ENCODE measurements at places on chromosomes 2 and 18.

DNA sequence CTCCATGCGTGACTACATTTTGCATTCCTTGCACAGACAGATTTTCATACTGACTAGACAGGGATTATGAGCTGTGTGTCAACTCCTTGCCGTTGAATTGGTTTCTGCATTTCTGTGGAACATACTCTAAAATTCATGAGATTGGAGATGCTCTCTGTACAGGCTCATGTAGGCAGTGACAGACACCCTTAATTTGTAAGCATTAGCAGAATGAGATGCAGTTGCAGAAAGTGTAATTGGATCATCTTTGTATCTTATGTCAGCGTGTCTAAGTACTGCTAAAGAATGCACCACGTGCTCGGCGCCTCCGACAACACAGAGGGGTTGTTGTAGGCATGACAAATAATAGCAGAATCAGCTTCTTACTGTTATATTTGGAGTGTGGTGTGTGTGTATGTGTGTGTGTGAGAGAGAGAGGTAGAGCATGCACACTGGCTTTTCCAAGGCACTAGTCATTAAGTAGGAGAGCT is 212.4 kb downstream of the CMPK2 start:
- DNase-seq, result no peak

DNA sequence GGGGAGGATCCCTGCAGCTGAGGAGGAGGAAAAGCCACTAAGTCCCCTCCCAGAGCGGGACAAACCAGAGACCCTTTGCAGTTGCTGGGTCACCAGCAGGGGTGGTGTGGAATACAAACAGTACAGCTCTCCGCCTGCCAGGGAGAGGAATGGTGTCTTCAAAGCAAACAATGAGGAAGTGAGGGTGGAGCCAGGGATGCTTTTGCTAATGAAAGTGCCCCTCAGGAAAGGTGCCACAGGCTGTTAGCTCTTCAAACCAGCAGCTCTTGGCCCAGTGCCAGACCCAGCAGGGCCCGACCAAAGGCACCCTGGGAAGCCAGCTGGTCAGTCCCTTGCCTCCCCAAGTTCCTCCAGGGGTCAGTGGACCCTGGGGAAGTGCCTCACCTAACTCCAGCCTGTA is 102.8 kb downstream of the HIBCH start:
- DNase-seq, result peak; percentile 44

GRCh38 chr18:54812885-54813284 is 15.4 kb upstream of the RAB27B start:
- no peak for DNase-seq

GRCh38 chr2:62254424-62255266 is 58.7 kb downstream of the B3GNT2 start:
- no peak for DNase-seq

GRCh38 chr18:58135183-58135641 is 91.2 kb downstream of the NEDD4L start:
- no peak for DNase-seq

DNA sequence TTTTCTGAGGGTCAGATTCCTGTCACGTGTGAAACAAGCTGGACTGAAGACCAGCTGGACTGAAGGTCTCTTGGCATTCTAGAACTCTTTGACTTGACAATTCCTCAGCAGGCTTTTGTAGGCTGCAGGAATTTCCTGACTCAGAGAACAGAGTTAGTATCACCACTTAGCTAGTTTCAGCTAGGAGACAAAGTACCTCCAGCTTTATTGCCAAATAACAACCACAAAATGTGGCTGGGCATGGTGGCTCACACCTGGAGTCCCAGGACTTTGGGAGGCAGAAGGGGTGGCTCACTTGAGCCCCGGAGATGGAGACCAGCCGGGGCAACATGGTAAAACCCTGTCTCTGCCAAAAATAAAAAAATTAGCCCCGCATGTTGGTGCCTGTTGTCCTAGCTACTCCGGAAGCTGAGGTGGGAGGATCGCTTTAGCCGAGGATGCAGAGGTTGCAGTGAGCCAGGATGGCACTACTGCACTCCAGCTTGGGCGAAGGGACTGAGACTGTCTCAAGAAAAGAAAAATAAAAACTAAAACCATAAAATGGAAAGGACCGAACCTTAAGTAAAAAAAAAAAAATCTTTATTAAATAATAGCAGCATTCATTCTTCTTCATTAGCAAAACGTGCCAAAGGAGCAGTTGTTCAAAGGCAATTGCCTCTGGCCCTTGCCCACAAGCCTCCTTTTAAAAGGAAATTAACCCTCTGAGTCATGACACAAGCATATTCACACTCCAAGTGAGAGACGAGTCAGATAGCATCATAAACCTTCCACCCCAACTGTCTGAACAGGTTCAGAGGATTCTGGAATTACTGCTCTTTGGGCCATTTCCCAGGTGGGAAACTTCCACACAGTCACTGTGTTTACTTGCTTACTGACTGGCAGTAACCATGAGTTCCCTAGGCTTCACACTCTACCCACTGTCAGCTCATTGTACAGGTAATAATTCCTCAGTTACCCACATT is 88.9 kb downstream of the MYL12B start:
- no peak for DNase-seq

DNA sequence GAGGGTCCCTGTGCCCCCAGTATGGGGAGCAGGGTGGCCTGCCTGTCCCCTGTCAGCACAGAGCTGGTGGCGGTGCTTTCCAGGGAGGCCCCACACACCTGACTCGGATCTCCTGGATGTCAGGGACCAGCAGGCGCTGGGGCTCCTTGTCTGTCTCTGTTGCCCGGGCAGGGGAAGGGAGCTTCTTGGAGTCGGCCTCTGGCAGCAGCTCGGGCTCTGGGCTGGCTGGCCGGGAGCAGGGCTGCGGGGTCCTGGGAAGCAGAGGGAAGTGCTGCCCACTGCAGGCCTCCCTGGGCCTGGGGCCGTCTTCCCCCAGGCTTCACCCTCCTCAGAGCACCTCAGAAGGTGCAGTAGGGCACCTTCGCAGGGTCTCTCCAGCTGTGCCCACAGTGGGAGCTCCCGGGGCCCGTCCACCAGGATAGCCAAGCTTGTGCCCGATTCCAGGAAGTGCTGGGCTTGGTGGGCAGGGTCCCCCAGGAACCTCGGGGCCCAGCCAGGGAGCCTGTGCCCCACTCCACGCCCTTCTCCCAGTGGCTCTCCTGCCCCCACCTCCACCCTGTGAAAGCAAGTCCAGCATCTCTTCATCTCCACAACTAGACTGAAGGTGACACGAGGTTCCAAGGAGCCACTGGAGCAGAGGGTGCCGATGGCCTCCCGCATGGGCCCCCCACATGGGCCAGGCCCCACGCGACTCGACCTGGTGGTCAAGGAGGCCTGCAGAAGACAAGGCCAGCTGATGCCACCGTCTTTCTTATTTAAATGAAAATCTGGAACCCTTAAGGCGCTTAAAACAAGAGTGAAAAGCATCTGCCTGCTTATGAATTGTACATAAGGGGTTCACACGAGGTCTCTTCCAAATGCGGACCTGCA is 28.2 kb downstream of the AQP12A start:
- no peak for DNase-seq

GRCh38 chr2:62704654-62705006 is 883 bp upstream of the EHBP1 start:
- no peak for DNase-seq

GRCh38 chr2:32680942-32681341 is 53.1 kb downstream of the TTC27 start:
- no peak for DNase-seq

- no peak for DNase-seq
Measured at GRCh38 chr2:42923580-42924417, 131.4 kb upstream of the HAAO start.

DNA sequence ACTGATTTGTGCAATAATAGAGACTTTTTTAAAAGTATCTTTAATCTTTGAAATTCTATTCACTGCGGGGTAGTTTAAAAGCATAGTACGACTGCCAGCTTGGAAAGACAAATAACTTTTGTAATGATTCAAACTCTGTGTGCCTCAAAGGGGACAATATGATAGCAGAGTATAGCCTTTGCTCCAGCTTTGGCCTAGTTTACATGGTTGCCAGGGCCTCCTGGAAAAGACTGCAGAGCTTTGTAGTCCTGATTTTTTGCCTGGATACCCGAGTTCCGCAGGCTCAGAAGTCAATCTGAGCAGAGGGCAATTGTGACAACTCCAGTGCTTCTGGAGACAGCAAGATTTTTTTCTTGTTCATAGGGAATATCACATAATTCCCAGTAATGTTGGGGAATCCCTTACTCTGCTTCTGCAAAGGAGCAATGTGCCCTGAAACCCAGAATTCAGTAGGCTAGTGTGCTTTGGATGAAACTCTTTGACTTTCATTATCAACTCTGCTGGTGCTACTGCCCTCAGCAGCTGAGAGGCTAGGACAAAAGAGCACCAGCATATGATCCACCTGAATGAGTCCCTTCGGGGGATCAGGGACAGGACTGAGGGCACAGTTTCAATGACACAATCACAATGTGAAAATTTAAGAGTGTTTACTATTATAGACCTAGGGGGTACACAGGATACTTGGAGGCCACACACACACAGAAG is 768.1 kb downstream of the TMEM182 start:
- DNase-seq, result no peak

DNA sequence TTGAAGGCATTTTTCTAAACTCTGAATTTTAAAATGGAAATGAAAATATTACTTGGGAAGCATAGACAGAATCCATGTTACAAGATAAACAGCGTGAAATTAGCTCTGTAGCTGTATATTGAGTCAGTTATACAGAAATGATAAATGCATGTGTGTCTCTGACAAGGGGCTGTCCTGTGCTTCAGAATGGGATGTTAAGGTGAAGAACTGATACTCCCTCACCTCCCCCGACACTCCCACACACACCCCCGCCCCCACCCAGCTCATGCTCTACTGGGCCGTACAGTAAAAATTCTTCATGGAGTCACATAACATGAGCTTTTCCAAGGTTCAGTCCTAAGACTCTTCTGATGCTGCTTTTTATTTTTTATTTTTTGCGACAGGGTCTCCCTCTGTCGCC is 869 bp upstream of the THUMPD2 start:
- DNase-seq, result no peak

DNA sequence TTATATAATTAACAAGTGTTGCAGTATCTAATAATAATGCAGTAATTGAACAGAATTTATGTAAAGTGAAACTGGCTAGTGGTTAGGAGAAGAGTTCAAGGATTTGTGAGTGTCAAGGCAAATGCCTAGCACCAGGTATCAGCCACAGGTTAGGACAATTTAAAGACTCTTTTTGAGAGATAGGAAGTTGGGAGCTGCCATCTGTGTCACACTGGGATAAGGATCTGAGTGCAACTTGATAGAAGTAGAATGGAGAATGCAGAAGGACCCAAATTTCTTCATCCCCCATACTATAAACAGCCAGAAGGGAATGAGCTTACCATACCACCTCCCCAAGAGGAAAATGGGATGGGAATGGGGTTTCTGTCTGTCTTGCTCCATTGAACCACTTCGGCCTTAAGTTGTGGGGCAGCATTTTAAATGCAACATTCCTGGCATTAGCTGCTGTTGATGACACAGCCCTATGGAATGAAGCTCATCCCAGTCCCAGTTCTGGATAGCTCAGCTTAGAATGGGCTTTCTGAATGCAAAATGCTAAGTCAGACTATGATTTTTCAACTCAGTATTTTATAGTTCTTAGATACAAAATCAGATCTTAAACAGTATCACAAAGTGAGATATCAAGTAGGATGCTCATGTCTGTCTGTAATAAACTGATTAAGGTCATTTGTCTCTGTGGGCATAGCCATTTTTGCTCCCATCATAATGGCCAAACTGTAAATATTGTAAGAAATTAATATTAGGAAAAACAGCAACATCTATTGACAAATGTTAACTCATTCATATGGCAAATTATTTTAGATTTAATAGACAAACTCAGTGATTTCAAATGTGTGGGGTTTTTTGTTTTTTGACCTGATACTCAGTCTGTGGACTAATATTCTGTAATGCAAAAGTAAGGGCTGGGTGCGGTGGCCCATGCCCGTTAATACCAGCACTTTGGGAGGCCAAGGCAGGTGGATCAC is 44.0 kb downstream of the GPR155 start:
- no peak for DNase-seq

DNA sequence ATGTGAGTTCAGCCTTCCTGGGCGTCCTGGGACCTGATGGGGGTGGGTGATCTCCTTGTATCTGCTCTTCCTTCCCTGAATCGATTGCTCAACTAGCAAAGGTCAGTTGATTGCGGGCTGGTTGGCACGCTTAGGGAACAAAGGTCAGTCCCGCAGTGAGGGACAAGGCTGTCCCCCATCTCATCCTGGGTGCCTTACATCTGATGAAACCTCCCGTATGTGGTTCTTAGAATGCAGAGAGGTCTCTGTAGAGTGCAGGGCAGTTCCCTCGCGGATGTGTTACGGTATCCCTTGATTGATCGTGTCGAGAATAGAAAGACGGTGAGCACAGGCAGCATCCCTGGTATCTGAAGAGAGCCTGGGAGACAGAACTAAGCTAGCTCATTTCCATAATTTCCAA is 56.4 kb upstream of the RBM44 start:
- no peak for DNase-seq

DNA sequence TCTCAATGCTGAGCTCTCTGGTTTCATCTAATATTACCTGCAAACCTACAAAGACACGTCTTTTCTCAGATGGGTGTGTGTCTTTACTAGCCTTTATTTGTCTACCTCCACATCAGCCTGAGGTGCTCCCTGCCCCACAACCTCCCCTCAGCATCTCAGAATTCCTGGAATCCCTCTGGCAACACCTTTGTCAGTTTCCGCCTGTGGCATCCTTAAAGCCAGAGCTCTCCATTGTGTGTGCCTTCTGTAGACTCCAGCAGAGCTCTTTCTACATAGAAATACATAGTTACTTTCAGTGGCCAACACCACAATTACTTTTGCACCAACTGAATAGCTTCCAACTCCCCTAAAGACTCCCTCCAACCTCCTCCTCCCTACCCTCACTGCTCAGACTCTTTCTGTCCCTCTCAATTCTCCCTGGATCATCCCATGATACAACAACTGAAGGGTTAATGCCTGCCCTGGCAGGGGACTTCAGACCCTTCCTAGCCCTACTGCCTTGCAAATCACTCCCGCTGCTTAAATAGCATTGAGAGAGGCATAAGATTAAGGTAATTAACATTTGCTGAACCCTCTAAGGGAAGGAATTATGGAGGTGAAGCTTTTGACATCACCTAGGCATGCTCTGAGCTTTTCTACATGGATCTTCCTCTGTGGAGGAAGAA is 39.6 kb upstream of the RMDN2 start:
- no peak for DNase-seq

GRCh38 chr2:95700519-95700918 is 108.7 kb downstream of the TRIM43 start:
- DNase-seq, result no peak

Data from HAP-1 (cell line).